CD14-positive monocyte (primary cell): ENCODE measurements at places on chromosomes 12 and 14.

GRCh38 chr12:31206038-31206670, 119.8 kb downstream of the SINHCAF start:
- DNase-seq, result peak; percentile 24

DNA sequence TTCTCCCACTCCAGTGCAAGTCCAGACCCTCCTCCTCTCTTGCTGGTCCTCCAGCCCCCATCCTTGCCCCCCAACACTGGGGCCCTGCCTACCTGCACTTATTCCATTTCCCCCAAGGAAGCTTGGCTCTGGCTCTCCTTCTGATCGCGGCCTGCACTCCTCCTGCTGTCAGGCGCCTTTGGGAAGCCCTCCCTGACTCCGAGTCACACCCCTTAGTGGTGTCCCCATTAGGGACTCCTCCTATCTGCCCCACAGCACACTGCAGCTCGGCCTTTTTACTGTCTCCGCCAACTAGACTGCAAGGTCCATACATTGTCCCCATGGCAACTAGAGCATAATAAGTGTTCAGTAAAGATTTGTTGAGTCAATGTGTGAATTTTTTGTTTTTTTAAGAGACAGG, 32.9 kb downstream of the FIGNL2 start:
- no peak for DNase-seq

GRCh38 chr12:27531896-27532295, 7.9 kb downstream of the PPFIBP1 start:
- DNase-seq, result no peak

DNA sequence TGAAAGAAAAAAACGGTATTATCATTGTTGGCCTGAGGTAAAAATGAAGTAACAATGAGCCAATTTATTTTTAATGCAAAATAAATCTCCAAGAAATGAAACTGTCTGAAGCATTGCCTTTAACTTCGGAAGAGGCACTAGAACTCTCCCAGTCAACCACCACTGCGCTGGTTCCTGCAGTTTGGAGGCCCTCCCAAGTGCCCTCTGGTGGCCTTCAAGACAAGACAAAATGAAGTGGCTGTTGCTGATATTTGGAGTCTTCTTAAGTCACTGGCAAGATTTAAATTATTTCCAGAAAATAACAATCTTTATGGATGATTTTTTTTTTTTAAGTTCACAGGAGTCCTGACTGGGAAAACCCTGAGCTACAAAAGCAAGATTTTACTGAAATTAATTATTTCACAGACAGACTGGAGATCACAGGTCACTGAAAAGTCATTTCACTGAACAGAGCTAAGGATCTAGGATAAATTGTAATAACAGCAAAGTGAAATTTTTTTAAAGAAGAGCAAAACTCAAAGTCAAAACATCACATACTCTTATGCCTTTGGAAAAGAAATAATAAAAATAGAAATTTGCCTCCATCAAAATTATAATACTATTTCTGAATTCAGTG, 58.2 kb downstream of the DICER1 start:
- DNase-seq, result peak; percentile 7

DNA sequence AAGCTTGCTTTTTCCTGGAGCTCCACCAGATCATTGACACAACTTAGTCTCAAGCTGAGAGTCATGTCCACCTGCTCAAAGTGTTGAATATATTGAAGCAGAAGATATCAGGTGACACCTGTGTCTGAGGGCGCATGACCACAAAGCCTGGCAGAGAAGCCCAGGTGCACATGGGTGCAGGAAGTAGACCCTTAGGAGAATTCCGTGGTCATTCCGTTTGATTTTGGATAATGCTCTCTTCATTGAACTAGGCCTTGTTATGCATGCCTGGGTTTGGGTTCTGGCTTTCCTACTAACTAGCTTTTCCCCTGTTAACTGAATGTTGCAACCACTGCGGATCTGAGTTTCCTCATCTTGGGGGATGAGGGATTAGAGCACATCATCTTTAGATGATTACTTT, 7.1 kb downstream of the ARHGDIB start:
- DNase-seq, result peak; percentile 62

DNA sequence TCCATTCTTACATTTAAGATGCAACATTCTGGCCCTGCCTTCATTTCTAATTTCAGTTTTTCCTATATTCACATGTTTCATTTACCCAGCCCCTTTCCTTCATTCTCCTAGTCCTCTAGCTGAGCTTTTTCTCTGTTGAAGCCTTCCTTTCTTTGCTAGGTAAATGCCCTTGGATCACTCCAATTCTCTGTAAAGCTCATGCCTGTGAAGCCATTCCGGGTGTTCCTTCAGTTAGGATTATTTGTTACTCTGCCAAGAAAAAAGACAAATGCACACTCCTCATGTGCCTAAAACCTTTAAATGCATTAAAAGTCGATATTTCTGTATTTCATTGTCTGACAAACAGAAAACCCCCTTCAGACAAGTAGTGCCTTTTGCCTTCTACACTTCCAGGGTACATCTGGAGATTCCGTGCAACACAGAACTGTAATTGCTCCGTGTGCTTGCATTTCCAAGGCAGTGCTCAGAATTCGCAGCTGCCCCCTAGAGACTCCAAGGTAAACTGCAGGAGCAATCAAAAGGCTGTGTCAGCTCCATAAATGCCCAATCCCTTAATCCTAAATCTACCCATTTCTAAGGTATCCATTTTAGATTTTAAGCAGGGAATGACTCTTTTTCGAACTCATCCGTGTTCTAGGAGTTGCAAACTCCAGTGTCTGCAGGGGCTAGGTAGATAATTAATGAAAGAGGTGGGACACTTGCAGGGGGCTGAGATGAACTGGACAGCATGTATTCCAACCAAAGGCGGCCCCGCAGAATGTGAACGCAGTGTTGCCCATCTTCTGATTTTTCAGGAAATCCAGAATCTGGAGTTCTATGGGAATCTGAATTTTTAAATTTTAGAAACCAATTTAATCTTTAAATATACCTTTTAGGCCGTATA, 320.2 kb downstream of the GRIN2B start:
- DNase-seq, result no peak
